Activated CD8-positive, alpha-beta T cell treated with anti-CD3 and anti-CD28 coated beads, Interleukin-2, amount 10 ng/mL, durations not matched to agents 7 days and 5 days (primary cell): ENCODE measurements at places on chromosomes 2 and 18. TPM values are rescaled to one million over a fixed set of nuclear protein-coding genes. Genes with fewer than 3 reads are reported as not detected.

The CRYGD gene
- total RNA-seq, result not detected

The FTCDNL1 gene
- total RNA-seq, result 1.5 TPM

GRCh38 chr2:210676067-210676466, 119.7 kb downstream of the CPS1 start:
- no peak for DNase-seq
- no peak overlapping the region for H3K4me3 ChIP-seq
- H3K27ac ChIP-seq, result no peak overlapping the region
- no peaks in the 10 kb centered on the region for H3K36me3 ChIP-seq
- no peaks in the 10 kb centered on the region for H3K4me1 ChIP-seq
- H3K27me3 ChIP-seq, result no peaks in the 10 kb centered on the region

DNA sequence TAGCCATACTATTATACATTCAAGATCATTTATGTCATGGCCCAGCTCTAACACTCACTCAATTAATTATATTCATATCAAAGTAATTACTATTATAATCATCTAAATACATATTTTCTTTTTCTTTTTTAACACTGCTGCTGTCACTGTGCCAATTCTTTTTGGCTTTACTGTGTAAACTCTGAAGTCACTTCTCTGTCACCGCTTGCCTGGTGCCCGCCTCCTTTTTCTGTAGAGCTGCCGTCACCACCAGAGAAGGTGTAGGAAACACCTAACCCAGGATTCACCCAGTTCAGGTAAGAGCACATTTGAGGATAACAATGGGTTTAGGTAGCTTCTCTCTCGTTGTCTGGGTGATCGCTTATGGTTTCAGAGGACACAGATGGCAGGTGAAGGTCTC, 93.3 kb downstream of the AOX1 start:
- peaks cover 15% of the 10 kb centered on the region for H3K27me3 ChIP-seq
- peaks cover 2% of the 10 kb centered on the region for H3K4me1 ChIP-seq
- H3K36me3 ChIP-seq, result no peaks in the 10 kb centered on the region
- H3K27ac ChIP-seq, result no peak overlapping the region
- no peak overlapping the region for H3K4me3 ChIP-seq

GRCh38 chr18:50987261-50987660, 19.4 kb downstream of the ELAC1 start:
- no peaks in the 10 kb centered on the region for H3K27me3 ChIP-seq
- H3K36me3 ChIP-seq, result peaks cover 15% of the 10 kb centered on the region
- no peak overlapping the region for H3K27ac ChIP-seq
- H3K4me3 ChIP-seq, result no peak overlapping the region
- no peaks in the 10 kb centered on the region for H3K4me1 ChIP-seq

GRCh38 chr2:205494537-205495235, 187.6 kb upstream of the NRP2 start:
- no peak overlapping the region for H3K27ac ChIP-seq
- H3K4me3 ChIP-seq, result no peak overlapping the region
- H3K27me3 ChIP-seq, result peaks cover 3% of the 10 kb centered on the region
- DNase-seq, result no peak
- H3K4me1 ChIP-seq, result no peaks in the 10 kb centered on the region
